Suppressor macrophage (primary cell): ENCODE measurements at places on chromosomes 6 and 20.

- no peak for DNase-seq
Observed at GRCh38 chr6:121482751-121483150, 47.3 kb downstream of the GJA1 start.

- DNase-seq: no peak
Observed at GRCh38 chr6:162621246-162621645, 106.3 kb downstream of the PRKN start.

DNA sequence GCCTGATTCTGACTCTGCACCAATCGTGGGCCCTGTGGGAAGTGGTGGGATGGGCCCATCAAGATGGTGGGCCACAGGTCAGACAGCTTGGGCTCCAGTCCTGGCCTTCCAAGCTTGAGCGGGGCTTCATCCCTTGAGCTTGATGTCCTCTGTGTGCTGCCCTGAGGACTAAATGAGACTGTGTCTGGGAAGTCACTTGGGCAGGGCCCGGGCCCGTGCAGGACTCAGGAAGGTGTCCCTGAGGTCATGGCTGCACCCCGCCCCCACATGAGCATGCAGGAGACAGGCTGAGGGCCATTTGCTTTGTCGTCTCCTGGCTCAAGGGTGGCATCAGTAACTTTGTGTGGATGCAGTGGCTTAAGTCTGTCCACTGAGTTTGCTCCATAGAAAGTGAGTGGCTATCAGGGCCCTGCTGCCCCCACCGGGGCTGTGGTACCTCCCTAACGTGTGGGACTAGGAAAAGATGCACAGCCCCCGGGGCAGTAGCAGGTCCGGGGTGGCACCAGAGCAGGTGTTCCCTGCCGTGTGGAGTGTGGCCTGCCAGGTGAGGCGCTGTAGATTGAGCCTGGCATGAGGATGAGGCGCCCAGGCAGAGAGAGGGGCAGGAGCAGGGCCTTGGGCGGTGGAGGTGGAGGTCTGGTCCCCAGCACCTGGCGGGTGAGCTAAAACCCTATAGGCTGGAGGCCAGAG, 298.6 kb downstream of the TAF4 start:
- no peak for DNase-seq

GRCh38 chr6:134446218-134446848, 128.4 kb upstream of the SGK1 start:
- DNase-seq: no peak

- no peak for DNase-seq
Observed at GRCh38 chr20:43722153-43722505, 4.7 kb downstream of the GTSF1L start.

DNA sequence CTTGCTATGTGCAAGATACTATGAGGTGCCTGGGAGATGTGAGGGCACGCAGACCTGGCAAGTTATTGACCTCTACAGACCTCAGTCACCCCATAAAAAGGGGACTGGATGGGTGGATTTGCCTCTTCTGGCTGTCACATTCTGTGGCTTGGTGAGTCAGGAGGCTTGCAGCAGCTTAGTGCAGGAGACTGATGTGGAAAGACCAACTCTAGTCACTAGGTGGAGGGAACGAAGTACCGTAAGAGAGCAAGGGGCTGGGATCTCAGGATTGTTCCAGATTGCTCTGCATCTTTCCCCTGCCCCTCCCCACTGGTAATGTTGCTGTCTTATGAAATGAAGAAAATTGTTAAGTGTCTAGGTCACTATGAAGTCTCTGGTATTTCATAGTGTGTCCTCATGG, 3.3 kb downstream of the MAPRE1 start:
- peak; percentile 60 for DNase-seq

- DNase-seq: no peak
Observed at GRCh38 chr6:133644548-133644891, 244.4 kb upstream of the TCF21 start.

DNA sequence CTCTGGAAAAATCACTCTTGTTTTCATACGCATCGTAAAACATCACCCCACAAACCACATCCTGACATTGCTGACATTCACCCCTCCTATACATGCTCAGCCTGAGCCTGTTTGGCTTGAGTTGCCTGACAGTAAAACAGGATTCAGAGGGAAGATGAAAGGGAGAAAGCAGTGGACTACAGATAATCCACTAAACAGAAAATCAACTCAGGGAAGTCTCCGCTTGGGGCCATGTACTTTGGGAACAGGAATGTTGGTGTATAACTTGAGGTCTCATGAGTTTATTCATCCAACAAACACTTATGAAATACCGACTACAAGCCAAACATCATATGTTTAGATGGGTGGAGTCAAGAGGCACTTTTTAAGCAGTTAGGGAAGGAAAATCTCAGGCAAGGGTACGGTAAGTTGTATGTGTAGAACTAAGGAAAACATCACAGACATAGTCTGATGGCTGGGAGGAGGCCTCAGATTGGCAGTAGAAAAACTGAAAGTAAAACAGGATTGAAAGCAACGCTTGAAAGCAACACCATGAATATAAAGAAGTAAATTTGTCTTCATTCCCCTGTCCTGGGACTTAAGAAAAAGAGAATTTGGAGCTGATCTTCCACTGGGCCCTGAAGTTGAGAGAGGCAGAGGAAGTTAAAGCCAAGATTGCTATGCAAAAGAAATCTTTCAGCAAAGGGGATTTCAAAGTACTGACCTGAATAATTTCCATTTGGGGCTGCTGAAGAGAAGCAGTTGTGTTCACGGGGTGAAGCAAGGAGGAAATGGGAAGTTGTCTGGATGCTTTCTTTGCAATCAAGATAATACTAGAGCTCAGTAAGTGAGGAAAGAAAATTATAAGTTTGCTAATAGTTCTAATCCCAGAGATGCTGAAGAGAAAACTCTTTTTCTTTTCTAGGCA, 28.8 kb downstream of the PDE7B start:
- DNase-seq: peak; percentile 39

GRCh38 chr6:16406966-16407365, 168.6 kb downstream of the GMPR start:
- DNase-seq: peak; percentile 40

DNA sequence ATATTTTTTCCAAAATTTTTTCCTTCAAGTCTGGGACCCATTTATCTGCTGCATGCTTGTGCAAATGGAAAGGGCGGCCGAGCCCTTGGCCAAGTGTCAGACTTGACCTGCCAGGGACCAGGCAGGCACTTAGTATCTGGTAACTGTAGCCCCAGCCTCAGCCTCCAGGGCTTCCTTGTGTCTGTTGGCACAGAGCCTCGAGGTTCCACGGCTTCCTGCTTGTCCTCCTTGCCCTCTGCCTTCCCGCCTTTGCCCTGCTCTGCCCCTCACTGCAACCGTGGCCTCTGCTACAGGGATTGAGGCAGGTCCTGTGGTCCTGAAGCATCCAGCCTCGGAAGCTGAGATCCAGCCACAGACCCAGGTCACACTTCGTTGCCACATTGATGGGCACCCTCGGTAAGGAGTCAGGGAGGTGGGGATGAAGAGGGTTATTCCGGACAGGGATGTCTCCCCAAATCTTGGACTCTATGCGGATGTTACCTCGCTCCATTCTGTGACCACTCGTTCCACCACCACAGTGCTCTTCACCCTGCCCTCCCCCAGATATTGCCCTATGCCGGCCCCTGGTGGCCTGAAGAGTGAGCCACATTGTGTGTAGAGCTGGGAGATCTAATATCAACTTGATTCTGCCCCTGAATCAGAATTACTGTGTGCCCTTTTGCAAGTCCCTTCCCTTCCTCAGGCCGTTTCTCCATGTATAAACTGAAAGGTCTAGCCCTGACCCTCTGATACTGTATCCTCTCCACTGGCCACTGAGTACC, 41.5 kb upstream of the SRF start:
- DNase-seq: peak; percentile 50

DNA sequence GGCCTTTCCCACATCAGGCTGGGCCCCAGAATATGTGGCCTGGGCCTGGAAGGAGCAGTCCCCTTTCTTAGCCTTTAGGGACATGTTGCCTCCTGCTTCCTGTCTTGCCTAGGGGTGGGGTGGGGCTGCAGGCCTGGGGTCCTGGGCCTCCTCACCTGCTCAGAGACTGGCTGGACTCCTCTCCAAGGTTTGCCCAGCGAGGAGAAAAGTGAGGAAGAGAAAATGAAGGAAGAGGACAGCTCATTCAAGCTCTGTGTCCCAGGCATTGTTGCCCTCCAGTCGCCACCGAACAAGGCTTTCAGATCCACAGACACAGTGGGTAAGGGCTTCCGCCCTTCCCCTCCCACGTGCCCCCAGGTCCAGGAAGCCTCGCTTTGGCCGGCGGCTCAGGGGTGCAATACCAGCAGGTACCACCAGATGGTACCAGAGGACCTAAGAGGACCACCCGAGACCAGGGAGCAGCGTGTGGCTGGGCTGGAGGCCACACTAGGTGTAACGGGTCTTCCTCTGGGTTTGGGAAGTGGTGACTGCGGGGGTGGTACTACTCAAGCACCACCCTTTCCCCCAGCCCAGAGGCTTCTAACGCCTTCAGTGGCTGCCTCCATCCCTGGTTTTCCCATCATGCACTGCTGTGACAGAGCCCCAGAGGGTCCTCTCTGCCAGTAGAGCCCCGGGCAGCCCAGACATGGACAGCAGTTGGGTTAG, 5.5 kb upstream of the BAK1 start:
- peak; percentile 87 for DNase-seq

GRCh38 chr6:148971031-148971927, 224.4 kb downstream of the UST start:
- DNase-seq: no peak

DNA sequence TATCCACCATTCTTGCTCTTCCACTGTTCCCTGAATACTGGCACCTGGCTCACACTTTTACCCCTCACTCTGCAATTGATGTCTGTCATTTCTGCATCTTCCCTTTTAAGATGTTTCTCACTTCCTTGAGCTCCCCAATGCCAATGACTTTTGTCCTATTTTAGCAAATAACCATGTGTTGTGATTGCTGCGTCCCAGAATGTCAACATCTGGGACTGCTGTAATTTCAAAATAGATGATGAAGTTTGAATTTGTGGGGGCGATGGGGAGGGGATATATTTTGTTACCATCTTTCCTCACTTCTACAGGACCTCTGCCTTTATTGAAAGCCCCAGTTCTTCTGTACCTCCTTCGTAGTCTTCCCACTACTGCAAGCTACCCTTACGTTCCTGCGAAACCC, 40.0 kb upstream of the ADGRF5 start:
- DNase-seq: peak; percentile 10

GRCh38 chr6:169099411-169100202, 154.0 kb downstream of the THBS2 start:
- DNase-seq: no peak

DNA sequence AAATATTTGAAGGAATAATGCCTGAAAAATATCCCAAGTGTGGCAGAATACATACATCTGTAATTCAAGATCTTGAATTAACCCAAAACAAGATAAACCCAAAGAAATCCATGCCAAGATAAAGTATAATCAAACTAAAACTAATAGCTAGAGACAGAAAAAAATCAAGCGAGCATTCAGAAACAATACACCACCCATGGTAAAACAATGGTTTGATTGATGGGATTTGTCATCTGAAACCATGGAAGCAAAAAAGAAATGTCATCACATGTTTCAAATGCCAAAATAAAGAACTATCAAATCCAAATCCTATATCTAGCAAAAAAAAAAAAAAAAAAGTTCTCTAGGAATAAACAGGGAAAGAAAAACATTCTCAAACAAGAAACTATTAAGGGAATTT, 5.1 kb upstream of the DEFB127 start:
- DNase-seq: no peak

- DNase-seq: no peak
Observed at GRCh38 chr6:42979523-42980177, 669 bp upstream of the PEX6 start.
